Activated T-helper 9 cell treated with anti-CD3 and anti-CD28 coated beads, Interleukin-2, amount 50 U/mL, for 16 hours (primary cell): ENCODE measurements at places on chromosomes 2 and 18.

- no peak for DNase-seq
Observed at GRCh38 chr18:61731178-61731577, 161.6 kb downstream of the RNF152 start.

- DNase-seq, result no peak
Observed at GRCh38 chr2:27724905-27725701, 46.4 kb upstream of the MRPL33 start.

GRCh38 chr18:32010124-32010721, 8.4 kb upstream of the RNF125 start:
- DNase-seq, result no peak

- DNase-seq, result no peak
Observed at GRCh38 chr2:238225911-238226697, 13.7 kb downstream of the HES6 start.

DNA sequence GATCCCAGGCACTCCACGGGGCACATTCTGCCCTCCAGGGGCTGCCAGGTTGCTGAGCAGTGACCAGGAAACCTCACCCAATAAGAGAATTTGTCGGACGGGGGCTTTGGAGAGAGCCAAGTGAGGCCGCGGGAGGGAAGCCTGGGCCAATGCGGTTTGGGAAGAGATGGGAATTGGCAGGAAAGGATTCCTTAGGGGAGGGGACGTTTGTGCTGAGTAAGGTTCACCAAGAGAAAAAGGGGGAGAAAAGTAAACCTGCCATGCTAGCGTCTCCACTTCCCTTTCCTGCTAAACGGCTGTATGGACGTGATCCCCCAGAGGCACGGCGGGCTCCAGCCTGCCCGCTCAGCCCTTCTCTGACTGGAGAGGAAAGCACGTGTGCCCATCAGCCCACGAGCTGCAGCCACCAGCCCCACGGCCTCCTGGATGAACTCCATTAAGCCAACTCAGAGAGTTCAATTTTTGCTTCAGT, 194.4 kb upstream of the ID2 start:
- DNase-seq, result peak; percentile 17

GRCh38 chr2:105788670-105789290, 44.1 kb downstream of the NCK2 start:
- no peak for DNase-seq

DNA sequence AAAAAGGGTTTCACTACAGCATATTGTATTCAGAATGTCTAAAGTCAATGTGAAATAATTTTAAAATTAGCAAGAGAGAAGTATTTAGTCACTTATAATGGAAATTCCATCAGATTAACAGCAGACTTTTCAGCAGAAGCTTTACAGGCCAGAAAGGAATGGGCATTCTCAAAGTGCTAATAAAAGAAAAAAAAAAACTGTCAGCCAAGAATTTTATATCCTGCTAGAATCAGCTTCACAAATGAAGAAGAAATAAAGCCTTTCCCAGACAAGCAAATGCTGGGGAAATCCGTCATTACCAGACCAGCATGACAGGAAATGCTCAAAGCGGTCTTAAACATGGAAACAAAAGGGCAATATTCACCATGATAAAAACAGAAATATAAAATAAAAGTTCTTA, 18.8 kb downstream of the LMAN1 start:
- no peak for DNase-seq

- DNase-seq, result no peak
Observed at GRCh38 chr2:219408204-219408603, 10.0 kb upstream of the DES start.

- no peak for DNase-seq
Observed at GRCh38 chr18:49612515-49613033, 50.7 kb downstream of the LIPG start.
